ENCODE measurements at places on chromosomes 7 and 10. TPM values are rescaled to one million over a fixed set of nuclear protein-coding genes. Genes with fewer than 3 reads are reported as not detected.
A peak's percentile ranks its signal among the peaks of the same experiment; 100 is the strongest.

The CBLL1 gene
- total RNA-seq = 20.9 TPM

The EGFR gene
- total RNA-seq = 62.7 TPM

DNA sequence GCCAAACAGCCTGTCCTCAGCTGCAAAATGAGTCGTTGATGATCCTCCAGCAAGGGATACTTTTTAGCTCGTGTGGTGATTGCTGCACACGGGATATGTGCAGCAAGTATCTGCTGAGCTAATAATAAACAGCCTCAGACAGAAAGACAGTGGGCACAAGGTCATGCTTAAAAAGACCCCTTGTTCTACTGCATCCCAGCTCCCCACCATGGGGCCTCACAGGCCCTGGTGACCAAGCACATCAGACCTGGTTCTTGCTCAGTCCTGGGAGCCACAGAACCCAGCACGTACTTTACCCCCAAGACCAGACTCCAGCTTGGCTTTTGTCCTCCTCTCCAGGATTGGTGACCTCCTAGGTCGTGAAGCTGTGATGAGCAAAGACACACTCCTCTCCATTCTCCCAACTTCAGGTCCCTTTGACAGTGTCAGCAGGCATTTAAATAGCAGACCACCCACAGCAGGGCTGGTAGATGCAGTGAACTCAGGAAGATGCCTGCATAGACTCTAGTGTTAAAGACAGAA lies 50.5 kb downstream of the EGFR start:
- no peak for DNase-seq

GRCh38 chr7:111787741-111788140 lies 225.4 kb upstream of the IMMP2L start:
- DNase-seq = no peak

- peak; percentile 85 for DNase-seq
These were observed 94.1 kb downstream of the PRKAG2 start for GRCh38 chr7:151782598-151783448.

DNA sequence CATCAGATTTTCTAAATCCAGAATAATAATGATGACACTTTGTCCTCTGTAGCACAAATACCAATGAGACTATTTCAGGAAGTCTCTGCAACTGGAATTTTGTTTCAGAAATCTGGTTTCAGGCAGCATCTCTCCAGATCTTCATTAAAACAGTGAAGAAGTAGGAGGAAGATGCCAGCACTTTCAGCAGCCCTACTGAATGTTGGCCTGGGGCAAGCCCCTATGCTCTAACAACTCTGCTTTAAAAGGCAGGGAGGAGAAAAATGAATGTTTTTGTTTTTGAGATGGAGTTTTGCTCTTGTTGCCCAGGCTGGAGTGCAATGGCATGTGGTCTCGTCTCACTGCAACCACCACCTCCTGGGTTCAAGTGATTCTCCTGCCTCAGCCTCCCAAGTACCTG lies 7.2 kb upstream of the CAV1 start:
- DNase-seq = no peak

DNA sequence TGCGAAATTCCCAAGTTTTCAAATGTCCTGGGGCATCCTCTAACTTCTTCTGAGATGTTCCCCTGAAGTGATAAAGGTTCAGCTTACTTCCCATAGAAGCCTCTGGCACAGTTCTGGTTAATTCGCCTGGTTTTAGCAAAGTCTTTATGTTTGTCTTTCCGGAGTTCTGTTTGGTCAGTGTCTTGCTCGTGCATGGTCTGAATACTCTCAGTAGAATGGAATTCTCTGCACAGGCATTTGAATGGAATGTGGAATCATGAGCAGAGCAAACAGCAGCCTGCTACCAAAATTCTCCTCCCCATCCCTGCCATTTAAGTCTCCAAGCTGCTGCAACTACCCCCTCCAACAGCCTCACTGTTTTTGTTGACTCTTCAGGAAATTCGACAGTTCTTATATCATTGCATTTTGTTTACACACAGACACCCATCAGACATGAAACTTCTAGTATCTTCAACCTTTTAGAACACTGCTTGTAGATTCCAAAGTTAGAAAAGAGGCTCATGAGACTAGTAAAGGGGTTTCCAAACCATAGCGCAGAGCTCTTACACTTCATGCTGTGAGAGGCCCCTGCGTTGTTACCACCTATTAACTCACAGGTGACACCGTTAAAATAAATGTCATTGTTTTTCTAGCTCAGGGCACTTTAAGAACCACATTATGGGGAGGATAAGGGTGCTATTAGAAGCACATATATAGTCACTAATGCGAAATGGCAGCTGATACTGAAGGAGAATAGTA lies 129.7 kb downstream of the PLCE1 start:
- DNase-seq = no peak

GRCh38 chr10:29141761-29142160 lies 147.1 kb upstream of the LYZL1 start:
- DNase-seq = no peak

DNA sequence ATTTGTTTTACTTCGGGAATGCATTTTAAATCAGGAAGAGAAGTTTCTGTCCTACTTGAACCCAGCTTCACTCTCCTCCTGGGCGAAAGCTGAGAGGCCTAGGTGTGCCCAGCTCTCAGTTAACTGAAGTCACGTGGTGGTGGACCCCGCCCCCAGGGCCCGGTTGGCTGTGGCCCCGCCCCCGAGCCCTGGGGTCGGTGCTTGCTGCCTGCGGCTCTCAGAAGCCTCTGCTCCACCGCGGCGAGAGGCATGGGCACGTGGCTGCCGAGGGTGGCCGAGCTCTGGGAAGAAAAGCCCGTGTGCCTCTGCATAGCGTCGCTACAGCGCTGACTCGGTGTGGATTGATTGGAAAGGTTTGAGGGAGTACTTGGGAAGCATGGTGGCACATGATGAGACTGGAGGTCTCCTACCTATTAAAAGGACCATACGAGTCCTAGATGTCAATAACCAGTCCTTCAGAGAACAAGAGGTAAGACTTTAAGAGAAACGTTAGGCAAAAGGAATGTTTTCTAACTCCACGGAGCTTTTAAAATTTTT lies 34.1 kb downstream of the NET1 start:
- DNase-seq = peak; percentile 96

- no peak for DNase-seq
These were observed 201.8 kb downstream of the XPNPEP1 start for GRCh38 chr10:109721453-109722064.

DNA sequence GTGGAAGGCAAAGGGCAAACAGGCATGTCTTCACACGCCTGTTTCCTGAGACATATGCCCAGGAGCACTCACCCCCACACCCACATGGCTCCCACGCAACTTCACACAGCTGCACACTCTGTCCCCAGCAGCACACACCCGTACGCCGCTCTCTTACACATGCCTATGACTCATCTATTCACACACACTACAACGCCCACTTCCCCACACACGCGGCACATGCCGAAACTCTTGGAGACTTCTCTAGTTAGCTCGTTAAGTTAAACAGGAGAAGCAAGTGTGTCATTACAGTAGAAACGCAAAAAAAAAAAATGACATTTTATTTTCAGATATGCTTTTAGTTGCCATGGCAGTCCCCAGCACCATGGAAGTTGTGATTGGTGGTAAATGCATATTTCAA lies 6.7 kb downstream of the CALN1 start:
- peak; percentile 76 for DNase-seq

- DNase-seq = no peak
These were observed 757.0 kb downstream of the GRM8 start for GRCh38 chr7:126495733-126496132.

- DNase-seq = no peak
These were observed 779 bp upstream of the ADCK2 start for GRCh38 chr7:140671966-140672365.

DNA sequence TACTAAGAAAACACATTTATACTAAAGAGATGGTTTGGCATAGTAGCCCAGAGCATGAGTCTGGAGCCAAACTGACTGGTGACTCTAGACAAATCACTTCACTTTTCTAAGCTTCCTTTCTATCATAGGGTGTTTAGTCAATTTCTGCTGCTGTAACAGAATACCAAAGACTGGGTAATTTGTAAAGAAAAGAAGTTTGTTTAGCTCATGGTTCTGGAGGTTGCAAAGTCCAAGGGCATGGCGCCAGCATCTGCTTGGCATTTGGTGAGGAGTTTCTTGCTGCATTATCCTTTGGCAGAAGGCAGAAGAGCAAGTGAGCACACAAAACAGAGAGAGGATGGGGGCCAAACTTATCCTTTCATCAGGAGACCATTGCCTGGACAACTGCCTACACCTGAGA lies 146.3 kb downstream of the CHCHD3 start:
- no peak for DNase-seq

GRCh38 chr10:78438907-78439809 lies 405.5 kb downstream of the RPS24 start:
- DNase-seq = no peak

GRCh38 chr10:131920151-131920550 lies 19.3 kb downstream of the PPP2R2D start:
- DNase-seq = no peak

Measured in lower lobe of right lung (tissue), 2 donors.